Stimulated activated CD8-positive, alpha-beta memory T cell treated with anti-CD3 and anti-CD28 coated beads, Interleukin-15, amount 100 ng/mL, for 48 hours (primary cell): ENCODE measurements at places on chromosomes 7 and 10.
A peak's percentile ranks its signal among the peaks of the same experiment; 100 is the strongest.

DNA sequence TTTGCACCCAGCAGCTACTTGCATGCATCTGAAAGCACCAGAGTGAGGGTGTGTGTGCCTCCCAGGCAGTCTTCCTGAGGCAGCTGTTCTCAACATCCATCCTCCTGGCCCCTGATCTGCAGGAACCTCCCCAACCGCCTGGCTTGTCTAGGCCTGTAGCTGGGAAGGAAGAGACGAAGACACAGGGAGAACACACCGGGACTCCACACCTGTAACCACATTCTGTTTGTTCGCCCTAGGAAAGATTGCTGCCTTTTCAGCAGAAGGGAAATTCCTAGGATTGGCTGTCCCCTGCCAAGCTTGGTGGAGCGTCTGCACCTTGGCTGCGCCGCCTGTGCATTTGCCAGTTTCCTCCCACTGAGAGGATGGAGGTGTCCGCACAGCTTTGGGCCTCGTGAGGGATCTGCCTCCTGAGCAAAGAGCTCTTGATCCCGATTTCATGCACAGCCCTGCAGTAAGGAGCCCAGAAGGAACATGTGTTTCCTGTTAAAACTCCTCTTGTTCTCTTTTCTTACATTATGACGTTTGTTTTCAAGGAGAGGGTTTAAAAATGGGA, 154.6 kb downstream of the TPST1 start:
- no peak for DNase-seq

DNA sequence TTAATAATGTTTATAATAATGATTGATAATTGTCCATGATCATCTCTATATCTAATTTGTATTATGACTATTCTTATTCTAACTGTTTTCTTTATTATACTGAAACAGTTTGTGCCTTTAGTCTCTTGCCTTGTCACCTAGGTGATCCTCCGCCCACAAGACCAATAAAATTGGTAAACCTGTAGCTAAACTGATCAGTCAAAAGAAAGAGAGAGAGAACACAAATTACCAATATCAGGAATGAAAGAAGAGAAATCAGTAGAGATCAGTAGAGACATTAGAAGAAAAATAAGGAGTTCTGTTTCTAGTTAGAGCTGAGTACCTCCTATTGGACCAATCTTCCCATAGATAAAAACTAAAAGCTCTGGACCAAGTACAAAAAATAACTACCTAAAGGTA, 6.1 kb upstream of the COA1 start:
- no peak for DNase-seq

DNA sequence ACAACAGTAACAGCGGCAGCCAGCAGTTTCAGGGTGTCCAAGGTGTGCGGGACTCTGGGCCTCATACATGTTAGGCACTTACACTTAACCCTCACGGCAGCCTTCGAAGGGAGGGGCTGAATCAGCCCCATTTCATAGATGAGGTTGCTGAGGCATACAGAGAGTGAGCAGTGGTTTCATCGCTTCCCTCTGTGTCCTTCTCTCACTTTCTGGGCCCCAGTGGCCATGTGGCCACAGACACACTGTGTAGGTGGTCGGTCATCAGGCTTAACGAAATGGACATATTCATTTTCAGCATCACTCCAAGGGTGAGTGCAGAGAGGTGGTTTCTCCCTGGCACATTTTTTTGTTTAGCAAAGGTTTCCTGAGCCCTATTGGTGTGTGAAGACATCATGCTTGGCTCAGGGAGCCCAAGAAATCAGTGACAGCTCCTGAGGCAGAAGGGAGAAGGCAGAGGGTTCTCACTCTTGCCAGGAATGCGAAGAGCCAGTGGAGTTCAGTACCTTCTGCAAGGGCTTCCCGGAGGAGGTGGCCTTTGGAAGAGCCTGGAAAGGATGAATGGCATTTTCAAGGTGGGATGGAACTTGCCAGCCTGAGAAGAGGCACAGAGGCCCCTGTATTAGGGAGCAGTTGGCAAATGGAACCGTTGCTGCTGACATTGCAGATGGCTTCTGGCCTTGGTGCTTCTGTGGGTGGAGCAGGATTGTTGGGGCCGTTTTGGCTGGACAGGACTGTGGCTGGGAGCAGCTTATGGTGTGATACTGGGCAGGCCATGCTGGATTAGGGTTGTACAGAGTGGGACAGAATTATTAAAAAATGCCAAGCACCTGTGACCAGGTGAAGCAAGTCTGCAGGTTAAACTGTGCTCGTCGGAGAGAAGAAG, 61.7 kb upstream of the PPIF start:
- DNase-seq: peak; percentile 53

DNA sequence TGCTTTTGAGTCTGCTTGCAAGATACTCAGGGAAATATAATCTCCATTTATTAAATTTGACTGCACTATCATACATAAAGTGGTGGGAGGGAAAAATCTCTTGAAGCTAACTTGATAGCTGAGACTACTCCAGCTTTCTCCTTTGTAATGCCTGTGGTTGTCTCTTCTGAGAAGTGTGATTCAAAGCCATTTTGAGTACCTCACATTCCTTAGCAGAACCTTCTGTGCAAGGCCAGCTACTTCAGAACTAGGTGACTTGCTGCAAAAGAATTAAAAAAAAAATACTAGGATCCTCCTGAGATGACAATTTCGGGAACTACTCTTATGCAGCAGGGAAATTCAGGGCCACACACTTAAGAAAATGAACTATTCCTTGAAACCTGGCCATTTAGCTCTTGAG, 294.8 kb downstream of the MDFIC start:
- DNase-seq: no peak

GRCh38 chr7:155178096-155178495, 108.0 kb downstream of the HTR5A start:
- no peak for DNase-seq
